GM13977 (cell line): ENCODE measurements at places on chromosomes 3 and 15.

- DNase-seq = peak; percentile 31
Measured at GRCh38 chr15:60179786-60180391, 175.8 kb downstream of the FOXB1 start.

GRCh38 chr15:66592505-66593218, 26.9 kb upstream of the LCTL start:
- DNase-seq = no peak

DNA sequence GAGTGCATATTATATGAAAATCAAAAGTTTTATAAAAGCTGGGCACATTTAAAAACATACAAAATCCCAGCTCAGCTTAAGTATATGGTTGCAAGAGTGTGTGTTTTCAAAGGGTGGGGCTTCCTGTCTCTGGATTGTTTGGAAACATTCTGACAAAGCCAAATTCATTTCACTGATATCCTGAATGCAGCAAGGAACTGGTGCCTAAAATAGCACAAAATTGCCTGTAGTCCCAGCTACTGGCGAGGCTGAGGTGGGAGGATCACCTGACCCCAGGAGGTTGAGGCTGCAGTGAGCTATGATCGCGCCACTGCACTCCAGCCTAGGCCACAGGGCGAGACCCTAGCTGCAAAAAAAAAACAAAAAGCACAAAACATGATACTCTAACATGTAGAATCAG, 13.0 kb upstream of the TJP1 start:
- no peak for DNase-seq

DNA sequence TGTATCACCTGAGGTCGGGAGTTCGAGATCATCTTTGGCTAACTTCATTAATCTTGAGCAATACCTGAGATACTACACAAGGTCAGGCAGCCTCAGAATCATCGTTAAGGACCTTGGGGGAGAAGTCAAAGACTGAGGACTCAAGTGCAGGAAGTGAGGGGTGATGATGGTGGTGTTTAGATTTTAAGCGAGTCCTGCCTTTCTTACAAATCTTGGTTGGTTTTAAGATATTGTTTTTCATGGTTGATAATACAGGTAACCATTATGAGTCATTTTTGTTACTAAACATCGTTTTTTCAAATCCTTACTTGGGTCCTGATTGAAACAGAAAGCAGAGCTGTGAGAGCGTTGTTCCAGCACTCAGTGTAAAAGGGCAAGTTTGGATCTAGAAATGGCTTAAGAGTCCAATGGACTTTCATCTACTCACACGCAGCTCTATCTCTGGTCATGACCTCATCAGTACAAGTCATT, 4.1 kb downstream of the RASGRP1 start:
- peak; percentile 32 for DNase-seq

- DNase-seq = no peak
Measured at GRCh38 chr3:11056531-11057050, 64.0 kb downstream of the SLC6A1 start.

GRCh38 chr3:194995922-194996321, 275.0 kb downstream of the XXYLT1 start:
- DNase-seq = no peak

GRCh38 chr3:20772869-20773268, 586.9 kb upstream of the SGO1 start:
- DNase-seq = no peak
